Large intestine (tissue), 12 donors: ENCODE measurements at places on chromosomes 6 and 20. TPM values are rescaled to one million over a fixed set of nuclear protein-coding genes. Genes with fewer than 3 reads are reported as not detected.

DNA sequence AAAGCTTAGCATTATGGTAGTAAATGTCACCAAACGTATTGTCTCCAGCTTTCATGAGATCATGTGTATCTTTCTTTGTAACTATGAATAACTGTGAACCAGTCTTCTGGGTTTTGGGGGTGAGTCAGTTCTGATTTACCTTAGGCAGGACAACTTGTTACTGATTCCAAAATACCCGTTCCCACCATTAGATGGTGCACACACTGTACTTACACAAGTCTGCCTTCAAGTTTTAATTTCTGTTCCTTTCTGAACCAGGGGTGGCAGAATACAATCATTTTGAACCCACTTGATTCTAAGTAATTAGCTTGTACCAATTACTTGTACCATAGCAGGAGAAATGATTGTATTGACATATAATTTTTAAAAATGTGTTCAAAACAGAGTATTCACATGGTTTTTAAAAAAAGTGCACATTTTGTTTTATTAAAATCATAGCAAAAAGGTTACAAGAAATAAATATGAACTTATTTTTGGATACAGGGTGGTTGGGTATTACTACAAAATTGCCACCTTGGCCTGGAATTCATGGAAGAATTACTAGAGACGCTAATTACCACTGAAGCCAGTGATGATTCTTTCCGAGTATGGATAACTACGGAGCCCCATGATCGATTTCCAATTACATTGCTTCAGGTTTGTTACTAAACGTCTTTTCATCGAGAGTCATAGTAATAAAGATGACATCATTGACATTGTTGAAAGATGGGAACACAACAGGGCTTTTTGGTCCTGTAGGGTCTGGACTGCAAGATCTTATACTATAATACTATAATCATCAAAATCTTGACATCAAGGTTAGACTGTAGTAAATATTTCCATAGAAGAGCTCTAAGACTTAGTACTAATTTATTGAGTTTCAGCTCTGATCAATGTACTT is 75.2 kb upstream of the GLP1R start:
- no peaks in the 10 kb centered on the region for H3K27me3 ChIP-seq
- H3K36me3 ChIP-seq = no peaks in the 10 kb centered on the region
- peak; percentile 66 for DNase-seq
- no peak overlapping the region for H3K4me3 ChIP-seq

DNA sequence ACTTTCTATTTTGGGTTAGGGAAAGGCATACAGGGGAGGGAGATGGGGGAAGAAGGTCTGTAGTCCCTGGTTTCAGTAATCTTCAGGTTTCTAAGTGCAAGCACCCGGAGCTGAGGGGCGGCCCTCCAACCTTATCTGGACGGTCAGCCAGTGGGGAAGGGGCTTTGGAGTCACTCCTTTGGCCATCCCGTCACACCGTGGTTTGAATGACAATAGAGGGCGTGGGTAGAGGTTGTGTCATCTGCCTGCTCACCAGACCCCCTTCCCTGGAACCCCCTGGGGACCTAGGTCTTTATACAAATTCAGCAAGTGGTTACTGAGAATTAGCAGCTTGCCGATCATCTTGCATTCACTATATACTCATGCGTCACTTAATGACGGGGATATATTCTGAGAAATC is 29.1 kb downstream of the STK35 start:
- no peaks in the 10 kb centered on the region for H3K4me1 ChIP-seq
- H3K27me3 ChIP-seq = no peaks in the 10 kb centered on the region
- H3K4me3 ChIP-seq = no peak overlapping the region

The JPH2 gene
- polyA plus RNA-seq = 15.6 TPM

- no peak overlapping the region for H3K4me3 ChIP-seq
- peak overlapping the region; percentile 63 for H3K27ac ChIP-seq
- H3K27me3 ChIP-seq = no peaks in the 10 kb centered on the region
- peaks cover 3% of the 10 kb centered on the region for H3K36me3 ChIP-seq
These were observed 10.9 kb downstream of the ARFGEF2 start for GRCh38 chr20:48932375-48932941.

The BHLHE23 gene
- not detected for polyA plus RNA-seq

The DDO gene
- 5.2 TPM for polyA plus RNA-seq
